ENCODE measurements at places on chromosomes 5 and 9.

DNA sequence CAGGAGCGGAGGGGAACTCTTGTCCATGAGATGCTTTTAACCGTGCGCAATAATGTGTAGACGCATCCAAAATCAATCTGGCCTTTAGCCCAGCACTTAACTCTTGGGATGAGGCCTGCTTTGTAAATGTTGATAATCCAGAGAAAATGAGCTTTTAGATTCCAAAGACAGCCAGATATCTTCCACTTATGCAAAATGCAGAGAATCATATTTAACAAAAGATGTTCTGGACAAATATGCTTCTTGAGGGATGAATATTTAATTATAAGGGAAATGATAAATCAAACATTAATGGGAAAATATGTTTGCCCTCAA lies 5.6 kb downstream of the S1PR3 start:
- no peak for DNase-seq

DNA sequence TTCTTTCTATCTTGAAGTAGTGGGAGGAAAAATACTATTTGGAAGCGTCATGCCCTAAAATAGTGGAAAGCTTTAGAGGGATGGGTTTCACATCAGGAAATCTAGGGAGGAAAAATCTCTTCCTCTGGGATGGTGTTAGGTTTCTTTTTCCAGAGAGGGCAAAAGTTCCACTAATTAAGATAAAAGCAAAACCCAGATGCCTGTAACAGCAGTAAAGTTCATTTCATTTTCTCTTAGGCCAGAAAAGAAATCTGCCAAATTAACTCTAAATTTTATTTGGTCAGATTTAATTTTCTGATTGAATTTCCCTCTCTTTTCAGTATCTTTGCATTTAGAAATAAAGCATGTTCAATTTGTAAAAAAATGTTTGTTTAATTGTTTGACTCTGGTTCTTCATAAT lies 88.8 kb downstream of the LURAP1L start:
- no peak for DNase-seq

GRCh38 chr9:131858147-131858546 lies 118.3 kb upstream of the RAPGEF1 start:
- no peak for DNase-seq

GRCh38 chr5:171483551-171484135 lies 64.2 kb downstream of the FGF18 start:
- DNase-seq: no peak

GRCh38 chr9:2418619-2419018 lies 203.0 kb upstream of the VLDLR start:
- DNase-seq: no peak

DNA sequence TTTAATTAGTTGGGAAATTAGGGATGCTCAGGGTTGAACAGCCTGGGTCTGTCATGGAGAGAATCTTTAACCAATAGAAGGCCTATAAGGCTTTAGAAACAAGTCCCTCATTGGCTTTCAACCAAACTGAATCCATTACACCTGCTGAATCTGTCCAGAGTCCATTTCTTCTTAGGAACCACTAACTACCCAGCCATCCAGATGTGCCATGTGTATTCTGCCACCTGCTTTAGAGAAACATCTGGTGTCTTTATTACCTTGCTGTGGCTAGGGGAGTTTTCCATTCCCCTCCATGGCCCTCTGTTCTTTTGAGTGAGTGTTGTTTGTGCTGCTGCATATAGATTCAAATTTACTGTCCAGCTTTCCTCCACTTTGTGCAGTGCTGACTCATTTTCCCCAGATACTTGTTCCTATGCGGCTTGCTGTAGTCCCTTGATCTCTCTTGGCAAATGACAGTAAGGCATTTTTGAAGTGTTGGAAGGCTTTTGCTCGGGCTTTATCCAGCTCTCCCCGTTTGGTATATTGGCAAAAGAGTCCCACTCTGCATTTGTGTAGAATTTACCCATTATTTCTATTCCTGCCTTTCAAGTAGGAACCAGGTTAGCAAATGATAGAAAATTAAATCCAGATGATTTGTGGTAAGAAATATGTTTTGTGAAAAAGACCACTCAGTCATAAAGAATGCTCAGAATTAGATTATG lies 54.6 kb downstream of the NLN start:
- no peak for DNase-seq

GRCh38 chr5:61647672-61648071 lies 315.6 kb downstream of the ZSWIM6 start:
- DNase-seq: no peak

DNA sequence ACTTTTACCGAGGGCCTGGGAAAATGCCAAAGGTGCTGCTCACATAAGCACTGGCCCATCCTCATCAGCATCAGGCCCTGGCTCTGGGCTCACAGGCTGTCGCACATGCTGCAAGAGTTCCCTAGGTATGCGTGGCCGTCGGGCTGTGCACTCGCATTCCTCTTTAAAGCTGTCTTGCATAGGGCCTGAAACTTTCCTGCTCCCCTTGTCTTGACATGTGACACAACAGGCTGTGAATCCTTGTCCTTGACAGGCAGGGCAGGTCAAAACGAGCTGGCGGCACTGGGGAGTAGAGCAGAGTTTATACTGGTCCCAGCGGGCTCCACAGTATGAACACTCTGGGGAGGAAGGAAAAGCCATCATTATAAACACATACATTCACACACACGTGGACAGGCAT lies 30.7 kb downstream of the TSTD2 start:
- no peak for DNase-seq
